ENCODE measurements at places on chromosomes 6 and 20.

- DNase-seq: no peak
These were observed 36.2 kb downstream of the JAG1 start for GRCh38 chr20:10637563-10637962.

DNA sequence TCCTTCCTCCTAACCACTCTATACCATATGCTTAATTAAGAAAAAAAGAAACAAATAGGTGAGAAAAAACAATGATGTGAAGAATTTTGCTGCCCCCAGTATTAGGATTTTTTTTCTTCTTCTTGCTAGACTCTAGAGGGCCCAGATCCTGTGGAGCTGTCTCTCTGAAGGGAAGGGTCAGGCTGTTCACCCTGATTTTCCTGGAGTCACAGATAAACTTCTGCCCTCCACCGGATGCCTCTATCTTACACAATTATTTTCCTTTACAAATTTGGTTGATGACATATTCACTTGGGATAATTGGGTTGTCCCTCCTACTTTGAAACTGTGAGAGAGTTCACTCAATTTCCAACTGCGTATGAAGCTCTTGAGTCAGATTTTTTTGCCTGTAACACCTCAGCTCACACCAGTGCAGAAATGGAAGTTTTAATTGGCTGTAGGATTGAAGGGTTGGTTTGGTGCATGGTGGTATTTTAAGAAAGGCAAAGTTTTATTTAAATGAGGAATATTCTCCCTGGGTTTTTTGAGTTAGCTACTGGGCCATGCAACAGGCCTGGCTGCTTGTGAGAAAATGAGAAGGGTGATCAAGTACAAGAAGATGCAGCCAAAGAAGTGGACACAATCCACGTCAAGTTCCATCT is 73.7 kb upstream of the ESR1 start:
- DNase-seq: no peak

GRCh38 chr6:88376768-88377387 is 210.7 kb upstream of the CNR1 start:
- peak; percentile 1 for DNase-seq

DNA sequence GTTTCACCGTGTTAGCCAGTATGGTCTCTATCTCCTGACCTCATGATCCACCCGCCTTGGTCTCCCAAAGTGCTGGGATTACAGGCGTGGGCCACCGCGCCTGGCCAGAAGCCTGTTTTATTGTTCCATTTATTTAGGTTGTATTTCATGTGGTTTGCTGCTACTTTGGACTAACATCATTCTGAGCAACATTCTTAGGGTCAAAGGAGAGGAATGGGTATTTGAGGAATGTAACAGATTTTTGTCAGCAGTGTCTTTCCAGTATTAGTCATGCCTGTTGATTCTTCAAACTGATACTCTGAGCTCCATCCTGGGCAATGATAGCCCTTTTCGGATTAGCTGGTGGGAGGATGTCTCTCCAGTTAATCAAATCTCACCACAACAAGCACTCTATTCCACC is 213.0 kb upstream of the CITED2 start:
- DNase-seq: no peak

GRCh38 chr20:22470620-22471026 is 113.7 kb downstream of the FOXA2 start:
- no peak for DNase-seq

- DNase-seq: peak; percentile 14
These were observed 868 bp downstream of the NCOA3 start for GRCh38 chr20:47502271-47503239.

GRCh38 chr6:41039060-41039998 is at the start of gene UNC5CL:
TSS of gene UNC5CL (minus strand) at chr6:41039221. CDS start at chr6:41035074, 4,147 bp downstream.
- no peak for DNase-seq

GRCh38 chr6:77249560-77249959 is 213.7 kb downstream of the HTR1B start:
- no peak for DNase-seq

DNA sequence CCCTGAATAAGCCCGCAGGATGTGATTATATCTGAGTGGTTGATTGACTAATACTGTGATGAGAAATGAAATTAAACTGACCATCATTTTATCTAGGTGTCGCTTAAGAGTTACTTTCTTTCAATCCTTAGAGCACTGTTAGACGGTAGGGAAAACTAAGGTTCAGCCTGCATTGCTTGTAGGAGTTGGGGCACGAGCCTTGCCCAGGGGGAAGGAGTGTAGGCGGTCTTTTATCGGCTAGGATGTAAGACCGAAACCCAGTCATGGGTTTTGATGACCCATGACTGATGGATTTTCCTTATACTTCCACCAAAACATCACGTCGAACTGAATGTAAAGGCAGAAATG is 392 bp upstream of the TASP1 start:
- DNase-seq: no peak

DNA sequence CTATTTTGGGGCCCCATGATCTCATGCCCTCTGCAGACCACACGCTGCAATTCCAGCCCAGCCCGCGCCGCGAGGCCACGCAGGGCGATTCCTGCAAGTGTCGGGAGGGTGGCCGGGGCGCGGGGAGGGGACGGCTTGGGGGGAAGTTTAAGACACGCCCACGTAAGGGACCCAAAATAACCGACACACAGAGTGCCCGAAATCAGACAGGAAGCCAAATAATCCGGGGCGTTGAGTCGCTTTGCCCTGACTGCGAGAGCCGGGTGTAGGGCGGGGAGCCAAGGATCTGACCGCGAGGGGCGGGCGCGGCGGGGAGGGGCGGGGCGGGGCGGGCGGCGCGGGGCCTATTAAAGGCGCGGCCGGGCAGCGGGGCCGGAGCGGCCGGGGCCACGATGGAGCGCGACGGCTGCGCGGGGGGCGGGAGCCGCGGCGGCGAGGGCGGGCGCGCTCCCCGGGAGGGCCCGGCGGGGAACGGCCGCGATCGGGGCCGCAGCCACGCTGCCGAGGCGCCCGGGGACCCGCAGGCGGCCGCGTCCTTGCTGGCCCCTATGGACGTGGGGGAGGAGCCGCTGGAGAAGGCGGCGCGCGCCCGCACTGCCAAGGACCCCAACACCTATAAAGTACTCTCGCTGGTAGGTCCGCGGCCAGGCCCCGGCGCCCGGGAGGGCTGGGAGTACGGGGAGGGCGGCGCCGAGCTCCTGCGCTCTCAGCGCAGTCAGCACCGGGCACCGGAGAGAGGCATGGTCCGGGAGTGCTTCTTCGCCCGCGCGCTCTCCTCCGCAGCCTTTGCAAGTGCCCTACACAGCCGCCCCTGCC is at the start of gene ENPP1:
Gene ENPP1, plus strand, starts transcription at position 377 of the 816 bp plus-strand sequence. Its CDS starts 16 bp downstream, at position 393.
- DNase-seq: no peak

DNA sequence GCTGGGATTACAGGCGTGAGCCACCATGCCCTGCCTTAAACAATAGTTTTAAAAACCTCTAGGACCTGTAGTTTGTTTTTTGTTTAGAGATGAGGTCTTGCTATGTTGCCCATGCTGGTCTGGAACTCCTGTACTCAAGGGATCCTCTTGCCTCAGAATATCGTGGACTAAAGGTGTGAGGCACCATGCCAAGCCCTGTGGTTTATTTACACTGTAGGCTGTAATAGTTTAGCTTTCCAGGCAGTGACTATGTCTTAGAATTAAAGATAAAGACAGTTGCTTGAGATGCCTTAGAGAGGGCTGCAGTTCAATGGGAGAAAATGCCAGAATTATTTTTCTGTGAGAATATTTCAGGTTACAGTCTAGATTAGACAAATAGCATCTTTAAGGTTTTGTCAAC is 72.9 kb downstream of the SGK1 start:
- DNase-seq: no peak

DNA sequence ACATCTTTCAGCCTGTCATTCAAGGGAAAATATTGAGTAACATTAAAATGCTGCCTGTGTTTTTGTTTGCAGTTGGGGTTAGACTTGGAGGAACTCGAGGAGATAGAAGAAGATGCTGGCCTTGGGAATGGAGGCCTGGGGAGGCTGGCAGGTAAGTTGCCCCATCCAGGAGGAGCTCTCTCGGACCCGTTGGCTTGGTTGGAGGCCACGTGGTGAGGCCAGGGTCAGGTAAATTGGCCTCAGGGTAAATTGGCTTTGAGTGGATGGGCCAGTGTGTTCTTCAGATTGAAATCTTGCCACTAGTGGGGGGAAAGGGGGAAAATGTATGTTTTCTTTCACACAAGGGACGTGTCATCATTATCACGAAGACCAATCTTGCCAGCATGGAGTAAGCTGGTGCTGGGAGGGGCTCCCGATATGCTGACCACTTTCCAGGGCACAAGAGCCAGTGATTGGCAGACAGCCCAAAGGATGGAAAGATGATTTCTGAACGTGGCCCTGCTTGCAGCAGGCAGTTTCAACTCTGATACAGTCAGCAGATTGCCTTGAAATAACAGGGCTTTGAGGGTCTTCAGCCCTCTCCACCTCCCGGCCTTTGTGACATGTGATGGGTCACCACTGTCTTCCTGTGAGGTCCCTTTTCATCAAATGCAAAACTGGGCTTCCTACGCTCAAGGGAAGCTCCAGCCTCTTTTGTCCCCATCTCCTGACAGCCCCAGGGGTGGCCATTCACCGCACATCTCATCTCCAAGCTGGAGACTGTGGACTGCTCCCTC is 21.4 kb downstream of the PYGB start:
- DNase-seq: no peak

- peak; percentile 2 for DNase-seq
These were observed 65.9 kb downstream of the FAM135A start for GRCh38 chr6:70479236-70479635.

DNA sequence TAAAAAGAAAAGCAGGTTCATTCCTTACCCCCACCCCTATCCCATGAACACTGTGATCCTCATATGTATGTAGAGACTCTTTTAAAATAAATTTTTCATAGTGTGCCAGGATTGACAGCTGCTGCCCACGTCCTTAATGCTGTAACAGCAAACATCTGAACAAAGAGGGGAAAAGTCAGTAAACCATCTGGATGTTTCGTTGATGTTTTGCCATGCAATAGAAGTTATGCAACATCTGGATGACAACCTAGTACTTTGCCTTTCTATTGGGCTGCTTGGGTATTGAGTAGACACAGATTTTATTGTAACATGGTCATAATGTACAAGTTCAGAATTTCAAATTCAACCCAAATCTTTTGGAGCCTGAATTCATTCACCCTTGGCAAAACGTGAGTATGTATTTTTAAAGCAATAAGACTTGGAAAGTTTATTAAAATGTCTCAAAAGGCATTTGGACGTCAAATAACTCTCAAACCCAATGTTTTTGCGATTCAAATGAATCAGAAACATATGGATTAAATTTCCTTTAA is 500.3 kb downstream of the DHX35 start:
- DNase-seq: no peak

- no peak for DNase-seq
These were observed 15.9 kb upstream of the ADGRF1 start for GRCh38 chr6:47057830-47058540.

- DNase-seq: no peak
These were observed 9.0 kb upstream of the EXOC2 start for GRCh38 chr6:701700-702479.

DNA sequence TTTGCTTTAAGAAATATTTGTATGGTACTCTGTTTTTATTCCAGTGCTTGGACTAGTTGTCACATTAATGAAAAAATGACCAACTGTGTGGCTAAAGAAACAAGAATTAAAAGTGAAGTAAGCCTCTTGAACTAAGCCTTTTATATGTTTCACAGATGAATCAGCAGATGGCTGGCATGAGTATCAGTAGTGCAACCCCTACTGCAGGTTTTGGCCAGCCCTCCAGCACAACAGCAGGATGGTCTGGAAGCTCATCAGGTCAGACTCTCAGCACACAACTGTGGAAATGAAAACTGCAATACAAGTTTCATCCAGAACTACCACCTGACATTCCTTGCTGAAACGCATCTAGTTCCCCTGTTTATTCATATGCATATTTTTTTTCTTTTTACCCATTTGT is 96.8 kb downstream of the B3GAT2 start:
- DNase-seq: no peak

GRCh38 chr20:53080969-53081871 is 109.1 kb downstream of the TSHZ2 start:
- no peak for DNase-seq

DNA sequence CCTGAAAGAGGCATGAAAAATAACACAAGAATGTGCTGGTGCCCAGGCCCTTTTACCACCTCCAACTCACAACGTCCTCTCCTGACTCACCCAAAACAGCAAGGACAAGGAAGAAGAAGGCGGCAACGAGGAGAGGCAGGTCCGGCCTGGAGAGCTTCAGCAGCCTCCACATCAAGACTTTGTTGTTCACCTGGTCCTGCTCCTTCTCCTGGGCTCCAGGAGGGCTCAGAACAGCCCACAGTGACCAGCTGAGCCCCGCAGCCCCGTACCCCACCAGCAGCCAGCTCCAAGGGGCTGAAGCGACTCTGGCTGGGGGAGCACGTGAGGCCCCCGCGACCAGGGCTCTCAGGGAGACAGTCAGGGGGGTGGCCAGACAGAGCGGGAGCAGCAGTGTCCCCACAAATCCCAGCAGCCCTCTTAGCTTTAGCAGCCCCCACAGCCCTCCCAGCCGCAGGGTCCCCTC is 857 bp downstream of the TAP2 start:
- DNase-seq: no peak

DNA sequence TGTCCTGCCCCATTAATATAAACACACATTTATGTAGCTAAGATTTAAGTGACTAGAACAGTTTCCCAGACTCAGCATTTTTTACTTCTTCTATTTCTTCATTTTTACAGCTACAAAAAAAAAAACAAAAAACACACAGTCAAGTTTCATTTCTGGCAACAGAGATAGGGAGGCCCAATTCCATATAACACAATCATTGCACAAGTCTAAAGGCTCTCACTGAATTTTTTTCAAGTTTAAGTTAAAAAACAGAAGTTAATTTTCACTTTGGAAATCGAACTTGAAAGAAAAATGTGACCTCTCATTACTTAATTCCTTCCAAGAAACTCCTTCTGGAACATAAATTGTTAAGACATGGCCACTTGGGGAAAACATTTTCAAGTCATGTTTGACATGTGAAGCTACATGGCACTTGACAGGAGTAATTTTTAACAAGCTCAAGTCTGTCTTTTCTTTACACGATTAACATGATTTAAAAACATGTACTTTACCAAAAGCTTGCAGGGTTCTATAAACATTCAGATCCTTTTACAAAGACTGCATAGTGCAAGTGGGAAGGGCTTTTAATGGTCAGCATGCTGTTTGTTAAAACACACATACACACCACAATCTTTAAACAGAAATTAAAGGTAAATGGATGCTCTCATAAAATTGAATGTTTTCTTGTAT is 100.1 kb upstream of the CCDC28A start:
- DNase-seq: no peak

DNA sequence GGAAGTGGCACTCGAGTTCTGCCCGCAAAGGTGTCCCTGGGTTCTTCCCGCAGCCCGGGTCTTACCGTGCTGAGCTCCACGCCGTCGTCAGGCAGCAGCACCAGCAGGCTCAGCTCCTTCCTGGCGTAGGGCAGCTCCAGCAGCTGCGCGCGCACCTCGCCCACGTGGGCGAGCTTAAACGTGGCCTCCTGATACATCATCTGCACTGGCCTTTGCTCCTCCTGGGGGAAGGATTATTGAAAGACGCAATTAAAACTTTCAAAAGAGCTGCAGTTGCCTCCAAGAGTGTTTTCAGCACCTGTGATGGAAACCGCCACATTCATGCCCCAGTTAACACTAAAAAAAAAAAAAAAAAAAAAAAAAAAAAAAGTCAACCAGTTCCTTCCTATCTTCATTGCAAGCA is 11.3 kb downstream of the SERPINB9 start:
- DNase-seq: no peak

Measured in NCI-H1694 treated with DMSO at 0.1 percent for 48 hours (cell line).